ENCODE measurements at places on chromosomes 2 and 18.

GRCh38 chr2:169979025-169979424 is 151.8 kb downstream of the UBR3 start:
- DNase-seq: no peak

DNA sequence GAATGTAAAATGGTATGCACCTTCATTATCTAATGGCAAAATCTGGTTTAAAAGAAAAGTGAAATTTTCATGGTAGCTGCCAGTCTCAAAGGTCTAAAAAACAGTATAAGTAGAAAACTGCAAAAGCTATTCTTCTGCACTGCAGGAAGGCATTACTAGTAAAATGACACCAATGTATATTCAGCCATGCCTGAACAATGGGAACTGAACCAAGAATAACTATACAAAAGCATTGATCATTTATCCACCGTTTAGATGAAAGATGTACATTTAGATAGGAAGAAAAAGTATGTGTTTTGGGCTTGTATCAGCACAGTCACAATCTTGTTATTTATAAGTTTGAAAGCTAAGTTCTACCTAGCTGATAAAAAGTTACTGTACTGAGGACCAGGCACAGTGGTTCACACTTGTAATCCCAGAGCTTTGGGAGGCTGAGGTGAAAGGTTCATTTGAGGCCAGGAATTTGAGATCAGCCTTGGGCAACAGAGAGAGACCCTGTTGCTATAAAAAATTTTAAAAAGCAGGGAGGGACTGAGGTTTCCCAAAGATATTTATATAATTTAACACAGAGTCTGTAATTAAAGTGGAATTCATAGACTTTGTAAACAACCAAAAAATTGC is 163.1 kb upstream of the WDSUB1 start:
- DNase-seq: no peak

DNA sequence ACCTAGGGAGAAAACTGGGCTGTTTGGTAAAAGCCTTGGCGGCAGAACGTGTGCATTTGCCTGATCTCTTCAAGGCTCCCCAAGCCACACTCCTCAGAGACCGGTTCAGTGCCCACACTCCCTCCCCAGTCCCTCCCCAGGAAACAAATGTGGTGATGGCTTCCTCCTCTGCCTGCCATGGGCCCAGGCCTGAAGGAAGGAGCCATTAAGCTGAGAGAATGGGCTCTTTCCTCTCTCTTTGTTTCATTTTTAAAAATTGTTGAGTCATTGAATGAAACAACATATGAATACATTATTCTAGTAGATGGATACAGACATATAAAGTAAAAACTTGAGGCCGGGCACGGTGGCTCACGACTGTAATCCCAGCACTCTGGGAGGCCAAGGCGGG is 50.6 kb upstream of the YWHAQ start:
- no peak for DNase-seq

GRCh38 chr2:114389021-114389420 is 53.4 kb upstream of the DPP10 start:
- no peak for DNase-seq

GRCh38 chr2:178193496-178193822 is 853 bp upstream of the OSBPL6 start:
- DNase-seq: no peak

DNA sequence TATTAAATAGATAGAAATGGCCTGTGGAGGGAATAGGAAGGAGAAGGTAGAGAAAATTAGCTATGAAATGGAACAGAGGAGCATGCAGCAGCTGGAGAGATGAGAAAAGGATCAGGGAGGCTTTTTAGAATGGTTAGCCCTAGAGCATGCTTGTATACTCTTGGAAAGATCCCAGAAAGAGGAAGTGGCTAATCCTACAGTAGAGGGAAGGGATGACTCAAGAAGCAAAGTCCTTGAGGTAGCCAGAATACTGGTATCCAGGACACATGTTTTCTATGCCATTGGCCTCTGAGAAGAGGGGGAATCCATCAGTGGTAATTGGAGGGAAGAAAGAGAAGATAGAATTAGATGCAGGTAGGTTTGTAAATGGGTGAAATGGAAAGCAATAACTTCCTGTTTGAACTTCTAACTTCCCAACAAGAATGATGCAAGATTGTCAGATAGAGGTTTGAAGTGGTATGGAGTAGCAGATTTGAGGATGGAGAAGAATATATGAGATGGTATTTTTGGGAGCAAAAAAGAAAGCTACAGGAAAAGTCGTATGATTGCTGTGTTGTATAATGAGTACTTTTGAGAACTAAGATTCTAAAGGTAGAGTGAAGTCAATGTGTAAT is 17.1 kb upstream of the OSBPL6 start:
- no peak for DNase-seq

GRCh38 chr2:223054193-223054781 is 2.3 kb downstream of the KCNE4 start:
- DNase-seq: no peak

- peak; percentile 53 for DNase-seq
These were observed 22.5 kb upstream of the ACVR1 start for GRCh38 chr2:157898591-157898996.

DNA sequence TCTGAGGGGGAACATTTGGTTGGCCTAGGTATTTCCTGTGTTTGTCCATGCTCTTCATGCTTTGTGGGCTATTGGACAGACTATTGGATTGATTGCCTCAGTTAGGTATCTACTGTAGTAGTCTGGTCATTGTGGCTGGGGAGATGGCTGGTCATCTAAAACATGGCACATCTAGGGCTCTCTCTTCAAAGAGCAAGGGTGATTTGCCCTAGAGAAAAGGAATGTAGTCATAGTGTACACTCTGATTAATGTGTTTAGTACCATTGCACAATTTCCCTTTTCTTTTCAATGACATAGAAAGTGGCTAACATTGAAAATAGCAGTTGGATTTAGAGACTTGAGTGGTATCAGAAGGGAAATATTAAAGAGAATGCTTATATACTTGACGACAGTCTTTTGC is 114.3 kb downstream of the LCLAT1 start:
- no peak for DNase-seq

DNA sequence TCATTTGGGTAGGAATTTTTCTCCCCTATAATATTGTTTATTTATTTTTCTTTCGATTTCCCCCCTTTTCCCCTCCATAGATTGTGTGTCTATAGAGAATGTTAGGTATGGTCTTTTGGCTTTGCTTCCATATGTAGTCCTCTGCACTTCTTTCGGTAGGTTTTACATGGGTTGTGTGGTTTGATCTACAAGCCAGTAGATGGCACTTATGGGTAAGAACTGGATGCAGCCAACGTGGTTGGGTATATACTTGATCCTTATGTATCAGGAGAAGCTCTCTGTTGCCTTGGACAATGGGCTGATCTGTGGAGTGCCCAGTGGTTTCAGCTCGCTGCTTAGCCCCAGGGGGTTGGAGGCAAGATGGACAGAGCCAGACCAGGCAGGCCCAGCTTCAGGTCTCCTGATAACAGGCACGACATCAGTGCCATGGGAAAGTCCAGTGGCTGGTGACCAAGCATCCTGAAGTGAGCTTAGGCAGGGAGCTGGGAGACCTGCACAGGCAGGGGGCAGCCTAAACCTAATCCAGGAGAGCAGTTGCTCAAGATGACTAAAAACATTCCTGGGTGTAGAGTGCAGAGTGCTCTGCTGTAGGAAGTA is 488.3 kb downstream of the CCDC85A start:
- no peak for DNase-seq

- no peak for DNase-seq
These were observed 49.7 kb downstream of the KLHL29 start for GRCh38 chr2:23434721-23435121.

- no peak for DNase-seq
These were observed 16.0 kb upstream of the IKZF2 start for GRCh38 chr2:213167271-213167930.

- no peak for DNase-seq
These were observed 167.5 kb upstream of the ITGA4 start for GRCh38 chr2:181289698-181290097.

GRCh38 chr2:125445495-125445894 is 1210.5 kb upstream of the GYPC start:
- DNase-seq: no peak

- no peak for DNase-seq
These were observed 12.8 kb downstream of the ALPG start for GRCh38 chr2:232419245-232420072.

GRCh38 chr2:61750624-61751023 is 103.2 kb downstream of the FAM161A start:
- no peak for DNase-seq

- DNase-seq: peak; percentile 24
These were observed 125.3 kb downstream of the TMEM131 start for GRCh38 chr2:97870396-97870843.

DNA sequence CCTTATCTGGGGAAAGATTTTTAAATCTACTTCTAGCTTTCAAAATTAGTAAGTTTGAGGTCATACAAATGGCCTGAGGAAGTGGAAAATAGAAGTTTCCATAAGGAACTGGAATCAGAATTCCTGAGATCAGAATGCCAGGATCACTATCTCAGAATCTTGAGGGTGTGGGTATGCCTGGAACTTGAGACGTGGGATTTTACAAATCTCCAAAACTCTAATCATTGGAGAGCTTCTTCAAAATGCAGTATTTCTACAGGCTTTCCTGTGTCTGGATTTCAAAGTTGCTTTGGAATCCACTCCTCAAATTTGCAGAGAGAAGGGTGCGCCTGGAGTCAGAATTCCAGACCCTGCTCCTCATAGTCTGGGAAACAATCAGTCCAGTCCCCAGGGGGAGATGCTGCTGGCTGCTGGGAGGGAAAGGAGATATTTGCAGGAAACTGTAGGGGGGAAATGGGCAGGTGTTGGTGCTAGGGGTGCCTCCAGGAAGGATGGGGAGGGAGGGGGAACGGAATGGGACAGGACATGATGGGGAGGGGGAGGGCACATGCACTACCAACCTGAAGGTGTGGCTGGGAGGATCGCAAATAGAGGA is 31.0 kb upstream of the CATIP start:
- DNase-seq: no peak

DNA sequence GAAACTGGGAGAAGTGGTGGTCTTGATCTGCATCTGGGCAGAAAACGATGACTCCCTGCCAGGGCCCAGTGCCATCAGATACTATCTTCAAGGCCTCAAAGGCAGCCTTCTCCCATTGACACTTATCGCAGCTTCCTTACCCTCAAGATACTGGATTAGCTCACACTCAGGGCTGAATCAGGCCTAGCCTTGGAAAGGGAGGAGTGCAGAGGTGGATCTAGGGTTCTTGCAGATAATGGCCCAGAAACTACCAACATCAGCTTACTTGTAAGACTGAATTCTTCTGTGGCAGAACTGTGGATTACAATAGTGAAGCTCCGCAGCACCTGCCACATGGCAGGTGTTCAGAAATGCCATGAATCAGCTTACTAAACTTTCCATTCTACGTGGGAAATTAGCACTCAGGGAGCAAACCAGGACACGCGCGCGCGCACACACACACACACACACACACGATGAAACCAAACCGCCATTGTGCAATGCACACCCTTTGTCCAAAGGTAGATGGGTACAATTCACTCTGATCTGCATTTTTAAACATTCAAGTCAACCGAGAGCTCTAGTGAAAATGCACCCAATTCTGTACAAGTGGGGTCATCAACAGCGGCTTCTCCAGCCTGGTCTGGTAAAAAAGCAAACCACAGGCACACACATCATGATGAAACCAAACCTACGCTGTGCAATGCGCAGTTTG is 26.3 kb upstream of the TMEM182 start:
- DNase-seq: no peak

DNA sequence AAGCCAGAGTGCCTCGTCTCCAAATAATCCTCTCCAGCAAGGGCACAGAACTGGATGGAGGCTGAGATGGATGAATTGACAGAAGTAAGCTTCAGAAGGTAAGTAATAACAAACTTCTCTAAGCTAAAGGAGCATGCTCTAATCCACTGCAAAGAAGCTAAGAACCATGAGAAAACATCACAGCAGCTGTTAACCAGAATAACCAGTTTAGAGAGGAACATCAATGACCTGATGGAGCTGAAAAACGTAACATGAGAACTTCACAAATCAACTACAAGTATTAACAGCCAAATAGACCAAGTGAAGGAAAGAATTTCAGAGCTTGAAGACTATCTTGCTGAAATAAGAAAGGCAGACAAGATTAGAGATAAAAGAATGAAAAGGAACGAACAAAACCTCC is 32.3 kb downstream of the WDPCP start:
- DNase-seq: no peak

GRCh38 chr2:134244086-134244485 is 9.8 kb upstream of the MGAT5 start:
- DNase-seq: no peak

- DNase-seq: no peak
These were observed 83.6 kb downstream of the FAM161A start for GRCh38 chr2:61770298-61770697.

- no peak for DNase-seq
These were observed 19.5 kb downstream of the WIPF1 start for GRCh38 chr2:174577967-174578589.

DNA sequence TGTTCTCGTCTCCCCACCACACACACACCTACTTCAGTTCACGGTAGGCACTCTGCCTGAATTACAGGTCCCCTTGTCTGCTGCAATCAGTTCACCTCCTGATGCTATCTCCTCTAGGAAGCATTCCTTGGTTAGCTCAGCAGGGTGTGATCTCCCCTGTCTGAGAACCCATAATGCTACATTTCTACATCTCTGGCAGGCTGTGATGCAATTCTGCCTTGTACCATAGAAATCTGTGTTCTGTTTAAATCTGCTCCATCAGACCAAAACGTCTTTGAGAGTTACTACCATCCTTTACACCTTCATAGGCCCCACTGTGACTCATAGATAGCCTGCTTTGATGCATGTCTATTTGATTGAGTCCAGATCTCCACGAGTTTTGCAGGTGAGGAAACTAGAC is 103.9 kb downstream of the TTC32 start:
- DNase-seq: no peak

DNA sequence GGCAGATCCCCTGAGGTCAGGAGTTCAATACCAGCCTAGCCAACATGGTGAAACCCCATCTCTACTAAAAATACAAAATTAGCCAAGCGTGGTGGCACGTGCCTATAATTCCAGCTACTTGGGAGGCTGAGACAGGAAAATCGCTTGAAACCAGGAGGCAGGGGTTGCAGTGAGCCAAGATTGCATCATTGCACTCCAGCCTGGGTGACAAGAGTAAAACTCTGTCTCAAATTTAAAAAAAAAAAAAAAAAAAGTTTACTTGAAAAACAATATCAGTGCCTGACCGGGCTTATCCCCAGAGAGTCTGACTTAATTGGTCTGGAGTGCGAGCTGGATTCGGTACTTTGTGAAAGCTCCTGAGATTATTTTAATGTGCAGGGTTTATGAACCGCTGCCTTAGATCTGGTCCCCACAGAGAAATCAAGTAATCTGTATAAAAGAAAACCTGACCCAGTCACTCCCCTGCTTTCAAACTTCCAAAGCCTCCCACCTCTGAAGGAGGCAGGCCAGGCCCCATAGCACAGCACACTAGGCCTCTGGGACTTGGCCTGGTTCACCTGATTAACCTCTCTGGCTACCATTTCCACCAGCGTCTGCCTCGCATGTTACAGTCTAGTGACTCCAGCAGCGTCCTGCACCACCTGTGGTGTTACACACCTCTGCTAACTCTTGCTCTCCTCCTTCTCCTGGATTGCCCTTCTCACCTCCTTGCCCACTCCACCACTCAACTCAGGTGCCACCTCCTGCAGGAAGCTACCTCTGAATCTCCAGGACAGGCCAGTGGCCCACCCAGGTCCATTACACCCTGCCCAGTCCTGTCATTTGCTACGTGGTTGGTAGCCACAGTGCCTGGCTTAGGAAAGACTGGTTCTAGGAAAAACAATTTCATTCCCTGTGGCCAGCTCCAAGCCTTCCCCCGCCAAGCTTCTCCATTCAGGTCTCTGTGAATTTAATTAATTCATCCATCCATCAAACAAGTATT is 114.3 kb upstream of the PPP1CB start:
- DNase-seq: no peak

Measured in stimulated activated CD4-positive, alpha-beta T cell treated with anti-CD3 and anti-CD28 coated beads, Interleukin-2, amount 100 ng/mL, for 48 hours (primary cell).